ENCODE measurements at places on chromosomes 5 and 9. TPM values are rescaled to one million over a fixed set of nuclear protein-coding genes. Genes with fewer than 3 reads are reported as not detected.

The NIPAL4 gene
- total RNA-seq = 22.7 TPM

The XRCC4 gene
- total RNA-seq = 7.6 TPM

The OR1J2 gene
- not detected for total RNA-seq

The LMX1B gene
- 1.7 TPM for total RNA-seq

The PLAC8L1 gene
- not detected for total RNA-seq

The CSF1R gene
- 0.41 TPM for total RNA-seq

The GABRA1 gene
- not detected for total RNA-seq
